Upper lobe of left lung (tissue), 6 donors: ENCODE measurements at places on chromosomes 2 and 18. TPM values are rescaled to one million over a fixed set of nuclear protein-coding genes. Genes with fewer than 3 reads are reported as not detected.

The TRIB2 gene
- total RNA-seq, result 53.6 TPM

The EHD3 gene
- total RNA-seq, result 5.1 TPM

DNA sequence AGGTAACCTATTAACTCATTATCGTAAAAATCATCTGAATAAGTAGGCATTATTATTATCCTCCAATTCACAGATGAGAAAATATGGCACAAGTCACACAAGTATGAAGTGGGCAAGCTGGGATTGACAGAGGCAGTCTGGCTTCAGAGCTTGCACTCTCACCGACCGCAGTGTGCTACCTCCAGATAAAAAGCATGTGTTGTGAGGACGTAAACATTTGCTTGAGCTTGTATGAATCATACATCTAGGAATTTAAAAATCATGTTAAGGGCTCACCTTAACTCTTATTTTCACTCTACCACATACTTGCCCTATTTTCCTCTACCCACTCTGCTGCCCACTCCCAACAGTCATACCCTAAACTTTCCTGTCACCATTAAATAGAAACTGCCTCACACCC is 65.3 kb upstream of the AMMECR1L start:
- peaks cover 6% of the 10 kb centered on the region for H3K4me1 ChIP-seq
- H3K36me3 ChIP-seq, result peaks cover 20% of the 10 kb centered on the region
- no peak overlapping the region for H3K27ac ChIP-seq

DNA sequence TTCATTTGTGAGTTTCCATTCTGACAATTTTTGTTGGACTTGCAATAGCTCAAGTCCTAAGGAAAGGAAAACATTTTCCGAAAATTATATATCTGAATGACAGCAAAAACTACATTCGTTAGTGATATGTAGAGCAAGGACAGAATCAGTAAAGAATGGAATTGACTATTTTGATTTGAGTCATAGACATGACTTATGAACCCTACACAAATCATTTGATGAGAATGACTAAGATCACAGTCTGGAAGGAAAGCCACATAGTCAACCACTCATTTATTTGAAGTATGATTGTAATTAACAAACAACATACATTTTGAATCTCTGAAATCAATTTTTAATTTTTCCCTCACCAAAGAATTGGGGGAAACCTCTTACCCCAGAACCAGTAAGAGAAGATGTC is 231.6 kb upstream of the CRIM1 start:
- no peak for DNase-seq
- H3K4me1 ChIP-seq, result no peaks in the 10 kb centered on the region
- no peaks in the 10 kb centered on the region for H3K27me3 ChIP-seq
- H3K27ac ChIP-seq, result no peak overlapping the region
- no peaks in the 10 kb centered on the region for H3K36me3 ChIP-seq

The AQP4 gene
- total RNA-seq, result 147 TPM

The MC4R gene
- not detected for total RNA-seq

DNA sequence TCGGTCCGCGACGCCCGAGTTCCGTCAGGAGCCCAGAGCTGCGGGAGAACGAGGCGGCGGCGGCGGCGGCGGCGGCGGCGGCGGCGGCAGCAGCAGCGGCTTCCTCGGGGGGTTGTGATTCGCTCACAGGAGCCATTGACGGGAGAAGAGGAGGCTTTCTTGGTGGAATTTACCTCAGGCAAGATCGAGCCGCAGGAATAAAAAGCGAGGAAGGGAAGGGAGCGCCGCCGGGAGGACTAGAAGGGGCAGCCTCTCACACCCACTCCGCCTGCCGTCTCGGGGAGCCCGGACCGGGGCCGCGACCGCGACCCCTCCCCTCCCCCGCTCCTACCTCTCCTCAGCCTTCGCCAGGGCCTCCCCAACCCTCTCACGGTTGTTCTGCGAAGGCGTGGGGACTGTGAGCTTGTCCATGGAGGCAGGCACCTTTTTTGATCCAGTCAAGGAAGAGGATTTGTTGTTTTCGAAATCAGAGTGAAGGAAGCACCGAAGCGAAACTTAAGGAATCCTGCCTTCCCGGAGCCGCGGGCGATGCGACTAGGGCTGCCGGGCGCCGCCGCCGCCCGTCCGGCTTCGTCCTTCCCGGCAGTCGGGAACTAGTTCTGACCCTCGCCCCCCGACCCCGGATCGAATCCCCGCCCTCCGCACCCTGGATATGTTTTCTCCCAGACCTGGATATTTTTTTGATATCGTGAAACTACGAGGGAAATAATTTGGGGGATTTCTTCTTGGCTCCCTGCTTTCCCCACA is 506 bp downstream of the BMPR2 start:
- H3K4me3 ChIP-seq, result peak overlapping the region; percentile 84
- no peaks in the 10 kb centered on the region for H3K36me3 ChIP-seq
- no peaks in the 10 kb centered on the region for H3K27me3 ChIP-seq
- peak; percentile 87 for DNase-seq

- no peaks in the 10 kb centered on the region for H3K36me3 ChIP-seq
- H3K27me3 ChIP-seq, result no peaks in the 10 kb centered on the region
- no peak overlapping the region for H3K4me3 ChIP-seq
- H3K4me1 ChIP-seq, result peaks cover 53% of the 10 kb centered on the region
- DNase-seq, result no peak
Observed at GRCh38 chr2:62306751-62307468, 111.0 kb downstream of the B3GNT2 start.

- H3K27ac ChIP-seq, result no peak overlapping the region
- H3K4me3 ChIP-seq, result no peak overlapping the region
- peaks cover 4% of the 10 kb centered on the region for H3K36me3 ChIP-seq
- H3K27me3 ChIP-seq, result no peaks in the 10 kb centered on the region
Observed at GRCh38 chr18:48787203-48788151, 163.3 kb downstream of the SMAD7 start.

- H3K27ac ChIP-seq, result no peak overlapping the region
- no peaks in the 10 kb centered on the region for H3K36me3 ChIP-seq
- H3K4me3 ChIP-seq, result no peak overlapping the region
- H3K27me3 ChIP-seq, result no peaks in the 10 kb centered on the region
- H3K4me1 ChIP-seq, result no peaks in the 10 kb centered on the region
Observed at GRCh38 chr2:235384624-235385023, 109.2 kb upstream of the AGAP1 start.

The GALNT14 gene
- total RNA-seq, result 1.1 TPM

DNA sequence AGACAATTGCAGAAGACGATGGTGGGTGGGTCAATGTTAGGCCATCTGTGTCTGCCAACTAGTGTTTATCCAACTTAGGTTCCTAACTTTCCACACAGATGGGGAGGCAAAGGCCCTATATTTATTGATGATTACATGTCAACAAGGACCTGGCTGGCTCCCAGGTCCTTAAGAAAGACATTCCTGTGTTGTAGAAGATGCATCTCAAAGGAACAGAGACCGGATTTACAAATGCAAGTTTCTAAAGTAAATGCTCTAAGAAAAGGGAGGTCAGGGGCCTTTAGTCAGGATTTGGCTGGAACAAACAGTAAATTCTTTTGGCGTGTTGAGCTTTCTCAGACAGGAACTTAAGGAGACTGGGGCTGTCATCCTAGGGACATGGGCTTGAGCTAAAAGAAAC is 175.0 kb downstream of the SH3BP4 start:
- no peak overlapping the region for H3K27ac ChIP-seq
- no peak for DNase-seq
- H3K4me3 ChIP-seq, result no peak overlapping the region
- no peaks in the 10 kb centered on the region for H3K4me1 ChIP-seq
- no peaks in the 10 kb centered on the region for H3K27me3 ChIP-seq

- H3K36me3 ChIP-seq, result no peaks in the 10 kb centered on the region
- H3K27me3 ChIP-seq, result no peaks in the 10 kb centered on the region
- H3K4me1 ChIP-seq, result no peaks in the 10 kb centered on the region
- no peak for DNase-seq
- H3K4me3 ChIP-seq, result no peak overlapping the region
Observed at GRCh38 chr18:58481321-58482180, 147.3 kb downstream of the ALPK2 start.

The CERS6 gene
- total RNA-seq, result 16.5 TPM

GRCh38 chr2:134406736-134407135 is 152.9 kb downstream of the MGAT5 start:
- no peaks in the 10 kb centered on the region for H3K36me3 ChIP-seq
- H3K27me3 ChIP-seq, result no peaks in the 10 kb centered on the region
- peaks cover 4% of the 10 kb centered on the region for H3K4me1 ChIP-seq
- H3K27ac ChIP-seq, result no peak overlapping the region

GRCh38 chr2:9297156-9297555 is 90.5 kb downstream of the ASAP2 start:
- no peak overlapping the region for H3K4me3 ChIP-seq
- peaks cover 10% of the 10 kb centered on the region for H3K4me1 ChIP-seq
- no peak overlapping the region for H3K27ac ChIP-seq
- no peak for DNase-seq

The SNRNP27 gene
- total RNA-seq, result 48.6 TPM

DNA sequence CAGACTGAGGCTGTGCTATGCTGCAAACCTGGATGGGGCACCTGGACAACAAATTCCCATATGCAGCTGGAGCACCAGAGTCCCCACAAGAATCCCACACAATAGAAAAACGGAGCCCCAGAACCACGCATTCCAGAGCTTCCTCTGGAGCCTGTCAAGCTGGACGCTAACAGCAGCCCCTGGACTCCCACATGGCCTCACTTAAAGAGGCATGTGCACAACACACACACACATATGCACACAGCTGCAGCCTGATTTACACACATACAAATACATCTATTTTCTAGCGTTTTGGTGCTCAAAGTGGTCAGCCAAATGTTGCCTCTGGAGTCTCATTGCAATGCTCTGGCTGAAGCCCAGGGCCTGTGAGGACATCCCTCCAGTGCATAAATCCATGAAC is 632.7 kb upstream of the ID2 start:
- DNase-seq, result no peak
- H3K4me1 ChIP-seq, result no peaks in the 10 kb centered on the region
- H3K27ac ChIP-seq, result no peak overlapping the region
- no peak overlapping the region for H3K4me3 ChIP-seq
- no peaks in the 10 kb centered on the region for H3K27me3 ChIP-seq
- no peaks in the 10 kb centered on the region for H3K36me3 ChIP-seq

- no peaks in the 10 kb centered on the region for H3K4me1 ChIP-seq
- peaks cover 34% of the 10 kb centered on the region for H3K36me3 ChIP-seq
- no peak overlapping the region for H3K27ac ChIP-seq
Observed at GRCh38 chr2:37096568-37096967, 12.2 kb downstream of the GPATCH11 start.

The GNAL gene
- 5.1 TPM for total RNA-seq

DNA sequence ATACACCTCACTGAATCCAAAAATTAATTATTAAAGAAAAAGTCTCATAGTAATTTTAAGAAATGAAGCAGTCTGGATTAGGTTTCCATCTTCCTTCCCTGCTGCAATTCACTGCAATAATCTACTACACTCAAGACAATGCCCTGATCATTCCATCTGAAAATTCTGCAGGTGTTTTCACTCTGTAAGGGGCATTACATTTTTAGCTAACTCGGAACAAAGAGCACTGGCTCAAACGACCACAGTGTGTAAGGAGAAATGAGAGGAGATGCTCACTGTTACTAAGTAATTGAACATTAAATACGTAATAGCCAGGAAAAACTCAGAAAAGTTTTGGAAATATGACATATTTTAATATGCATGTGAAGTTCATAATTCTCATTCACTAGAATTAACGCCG is 1.3 kb downstream of the B4GALT6 start:
- H3K4me3 ChIP-seq, result no peak overlapping the region
- DNase-seq, result no peak
- peaks cover 28% of the 10 kb centered on the region for H3K4me1 ChIP-seq
- H3K27me3 ChIP-seq, result no peaks in the 10 kb centered on the region
- H3K27ac ChIP-seq, result no peak overlapping the region
- H3K36me3 ChIP-seq, result no peaks in the 10 kb centered on the region

The TCF23 gene
- not detected for total RNA-seq

DNA sequence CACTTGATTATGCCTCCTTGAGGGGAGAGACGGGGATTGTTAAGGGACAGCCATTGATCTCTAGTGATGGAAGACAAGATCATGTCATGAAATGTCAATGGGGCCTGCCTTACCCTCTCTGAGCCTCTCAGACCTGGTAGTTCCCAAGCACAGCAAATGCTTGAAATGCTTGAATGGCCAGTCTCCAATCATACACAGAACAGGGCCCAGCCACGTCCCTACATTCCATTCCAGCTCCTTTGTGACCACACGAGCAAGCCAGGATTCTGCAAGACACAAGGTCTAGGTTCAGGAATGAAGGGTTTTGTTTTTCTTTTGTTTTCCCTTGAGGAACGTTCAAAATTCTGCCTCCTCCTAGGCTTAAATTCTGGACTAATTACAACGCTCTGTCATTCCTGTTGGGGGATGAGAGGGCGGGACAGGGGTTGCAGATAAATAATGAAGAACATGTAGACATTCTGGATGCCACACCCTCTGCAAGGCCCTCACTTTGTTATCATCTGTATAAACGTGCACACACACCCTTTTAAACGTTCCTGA is 98.1 kb upstream of the YPEL5 start:
- no peak overlapping the region for H3K27ac ChIP-seq
- H3K36me3 ChIP-seq, result no peaks in the 10 kb centered on the region
- no peak overlapping the region for H3K4me3 ChIP-seq
- no peak for DNase-seq
- no peaks in the 10 kb centered on the region for H3K4me1 ChIP-seq

- H3K27ac ChIP-seq, result no peak overlapping the region
- no peak for DNase-seq
- H3K4me1 ChIP-seq, result no peaks in the 10 kb centered on the region
- no peaks in the 10 kb centered on the region for H3K36me3 ChIP-seq
- H3K27me3 ChIP-seq, result no peaks in the 10 kb centered on the region
Observed at GRCh38 chr18:65725251-65726050, 25.4 kb upstream of the CDH7 start.

DNA sequence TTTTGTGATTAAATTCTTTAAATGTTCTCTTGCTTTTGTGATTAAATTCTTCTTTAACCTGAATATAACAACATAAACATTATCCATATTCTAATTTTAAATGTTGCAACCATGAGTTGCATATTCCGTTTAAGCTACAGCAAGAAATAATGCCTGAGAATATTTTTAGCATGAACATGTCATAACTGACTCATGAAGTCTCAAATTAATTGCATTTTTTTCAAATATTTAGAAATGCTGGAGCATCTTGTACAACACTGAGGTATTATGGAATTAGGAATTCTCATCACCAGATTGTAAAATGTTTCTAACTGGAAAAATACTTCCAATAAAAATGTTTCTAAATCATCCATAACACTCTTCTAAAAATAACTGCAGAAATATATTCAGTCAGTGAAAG is 14.7 kb downstream of the ROCK2 start:
- no peaks in the 10 kb centered on the region for H3K27me3 ChIP-seq
- DNase-seq, result no peak
- H3K4me3 ChIP-seq, result no peak overlapping the region
- no peak overlapping the region for H3K27ac ChIP-seq
- peaks cover 34% of the 10 kb centered on the region for H3K4me1 ChIP-seq

GRCh38 chr2:162312853-162313252 is 5.6 kb downstream of the IFIH1 start:
- peaks cover 19% of the 10 kb centered on the region for H3K4me1 ChIP-seq
- DNase-seq, result no peak
- H3K27me3 ChIP-seq, result no peaks in the 10 kb centered on the region
- no peak overlapping the region for H3K4me3 ChIP-seq
- no peaks in the 10 kb centered on the region for H3K36me3 ChIP-seq

GRCh38 chr2:985317-985898 is 34.8 kb downstream of the SNTG2 start:
- no peaks in the 10 kb centered on the region for H3K36me3 ChIP-seq
- H3K4me3 ChIP-seq, result no peak overlapping the region
- no peak overlapping the region for H3K27ac ChIP-seq
- no peaks in the 10 kb centered on the region for H3K4me1 ChIP-seq
- no peaks in the 10 kb centered on the region for H3K27me3 ChIP-seq
- DNase-seq, result no peak
